ENCODE measurements at places on chromosomes 2 and 18.

DNA sequence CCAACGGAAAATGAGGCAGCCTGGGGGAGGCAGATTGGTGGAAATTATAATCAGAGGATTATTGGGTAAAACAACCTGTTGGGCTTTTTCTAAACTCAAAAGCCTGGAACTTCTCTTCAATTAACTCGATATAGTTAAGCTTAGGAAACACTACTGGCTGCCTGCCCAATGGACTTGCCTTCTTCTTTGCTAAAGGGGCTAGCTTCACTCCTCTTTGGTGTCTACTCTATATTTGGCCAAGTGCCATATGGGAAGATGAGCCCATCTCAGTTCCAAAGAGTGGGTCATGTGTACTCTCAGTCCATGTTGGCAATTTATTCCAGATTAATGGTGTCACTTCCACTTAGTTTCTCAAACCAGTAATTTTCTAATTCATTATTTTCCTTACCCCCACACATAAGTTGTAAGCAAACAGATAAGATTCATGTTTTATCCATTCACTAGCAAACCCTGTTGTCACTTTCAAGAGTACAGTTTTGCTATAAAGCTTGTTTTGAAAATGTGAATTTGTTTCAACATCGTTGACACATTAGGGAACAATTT, 34.3 kb downstream of the DARS1 start:
- DNase-seq = no peak

- no peak for DNase-seq
These were observed 10.6 kb downstream of the FAP start for GRCh38 chr2:162232671-162233070.

DNA sequence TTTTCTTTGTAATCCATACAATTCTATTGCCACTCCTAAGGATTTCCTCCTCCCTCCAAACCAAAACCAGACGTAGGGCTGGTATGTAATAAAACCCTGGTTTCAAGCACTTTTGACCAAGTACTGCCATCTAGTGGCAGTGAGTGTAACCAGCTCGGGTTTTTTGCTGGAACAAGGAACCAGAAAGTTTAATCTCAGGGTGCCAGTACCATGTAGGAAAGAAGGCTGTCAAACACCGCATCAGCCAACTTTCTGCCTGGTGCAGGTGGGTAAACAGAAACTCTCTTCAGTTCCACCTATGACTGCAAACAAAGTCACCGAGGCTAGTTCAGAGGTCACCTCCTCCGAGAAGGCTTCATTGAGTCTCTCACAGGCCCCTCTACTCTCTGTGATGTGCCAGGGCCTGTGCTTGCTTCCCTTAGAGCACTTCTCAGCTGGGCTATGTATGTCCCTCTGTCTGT, 10.2 kb upstream of the THNSL2 start:
- peak; percentile 57 for DNase-seq

DNA sequence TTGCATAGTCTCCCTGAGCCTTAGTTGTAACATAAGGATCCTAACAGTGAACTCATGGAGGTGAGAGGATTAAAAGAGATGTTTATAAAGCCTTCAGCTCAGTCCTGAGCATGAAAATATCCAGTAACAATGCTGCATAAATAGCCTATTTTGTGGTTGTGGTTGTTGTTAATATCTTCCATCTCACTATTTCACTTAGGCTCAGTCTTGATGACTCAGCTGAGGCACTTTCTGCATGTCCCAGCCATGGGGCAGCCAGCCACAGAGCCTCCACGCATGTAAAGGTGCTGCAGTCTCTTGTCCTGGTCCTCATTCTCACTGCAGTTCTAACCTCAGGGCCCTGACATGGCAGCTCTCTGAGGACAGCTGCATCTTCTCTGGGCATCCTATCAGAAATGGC, 218.8 kb upstream of the PKDCC start:
- DNase-seq = no peak

DNA sequence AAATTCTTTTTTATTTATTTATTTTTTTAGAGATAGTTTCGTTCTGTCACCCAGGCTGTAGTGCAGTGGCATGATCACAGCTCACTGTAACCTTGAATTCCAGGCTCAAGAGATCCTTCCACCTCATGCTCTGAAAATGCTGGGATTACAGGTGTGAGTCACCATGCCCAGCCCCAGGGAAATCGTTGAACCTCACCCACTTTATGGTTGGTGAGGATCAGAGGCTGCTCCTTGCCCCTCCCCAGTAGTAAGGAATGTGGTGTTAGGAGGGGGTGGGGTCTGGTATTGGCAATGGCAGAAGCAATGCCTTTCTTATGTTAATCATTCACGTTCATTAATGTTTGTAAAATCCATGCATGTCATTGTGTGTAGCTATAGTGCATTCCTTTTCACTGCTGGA, 161.9 kb downstream of the SUCLG1 start:
- DNase-seq = no peak

- peak; percentile 73 for DNase-seq
These were observed 3.7 kb upstream of the GAD1 start for GRCh38 chr2:170812710-170813600.

DNA sequence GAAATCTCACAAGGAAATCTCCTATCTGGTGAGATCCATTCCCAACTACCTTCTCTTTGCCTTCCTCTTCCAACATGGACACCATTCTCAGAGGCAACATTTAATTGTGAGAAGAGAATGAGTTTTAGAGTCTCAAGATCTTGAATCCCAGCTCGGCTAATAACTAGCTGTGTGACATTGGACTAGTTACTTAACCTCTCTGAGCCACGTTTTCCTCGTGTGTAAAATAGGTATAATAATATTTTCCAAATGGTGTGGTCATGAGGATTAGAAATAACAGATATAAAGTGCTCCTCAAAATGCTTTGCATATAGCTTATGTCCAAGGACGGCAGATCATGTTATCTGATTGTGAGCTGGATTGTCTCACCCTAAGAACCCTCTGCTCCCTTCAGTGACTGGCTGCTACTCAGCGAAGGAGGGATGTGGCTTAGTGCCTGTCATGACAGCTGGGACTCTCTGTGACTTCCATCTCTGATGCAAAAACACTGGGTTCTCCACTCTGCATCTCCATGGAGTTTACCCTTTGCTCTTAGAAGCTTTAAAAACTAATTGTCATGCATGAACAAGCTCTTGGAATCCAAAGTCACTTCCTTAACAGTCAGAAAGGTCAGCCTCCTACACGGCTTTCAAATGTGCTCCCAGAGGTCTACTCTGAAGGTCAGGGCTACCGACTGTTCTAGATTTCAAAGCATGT, 38.4 kb upstream of the MRPL19 start:
- no peak for DNase-seq

- no peak for DNase-seq
These were observed 137.4 kb downstream of the ACOXL start for GRCh38 chr2:110869472-110870446.

DNA sequence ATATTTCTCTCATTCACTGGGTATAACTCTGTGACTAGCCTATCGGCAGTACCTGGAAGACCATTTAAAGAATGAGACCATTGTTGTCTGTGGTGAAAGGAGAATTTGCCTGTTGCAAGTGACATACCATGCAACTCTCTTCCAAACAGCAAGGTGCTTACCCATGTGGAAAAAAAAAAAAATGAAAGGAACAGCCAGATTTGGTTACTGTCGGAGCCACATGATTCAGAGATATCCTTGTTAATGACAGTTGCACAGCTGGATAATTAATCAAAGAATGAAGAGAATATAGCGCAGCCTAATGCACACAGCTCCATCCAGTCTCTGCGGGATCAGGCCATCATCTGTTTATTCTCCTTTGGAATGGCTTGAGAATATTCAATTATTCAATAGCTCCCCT, 141.8 kb downstream of the HRH4 start:
- no peak for DNase-seq

GRCh38 chr18:56391931-56392590, 246.3 kb downstream of the TXNL1 start:
- DNase-seq = no peak

DNA sequence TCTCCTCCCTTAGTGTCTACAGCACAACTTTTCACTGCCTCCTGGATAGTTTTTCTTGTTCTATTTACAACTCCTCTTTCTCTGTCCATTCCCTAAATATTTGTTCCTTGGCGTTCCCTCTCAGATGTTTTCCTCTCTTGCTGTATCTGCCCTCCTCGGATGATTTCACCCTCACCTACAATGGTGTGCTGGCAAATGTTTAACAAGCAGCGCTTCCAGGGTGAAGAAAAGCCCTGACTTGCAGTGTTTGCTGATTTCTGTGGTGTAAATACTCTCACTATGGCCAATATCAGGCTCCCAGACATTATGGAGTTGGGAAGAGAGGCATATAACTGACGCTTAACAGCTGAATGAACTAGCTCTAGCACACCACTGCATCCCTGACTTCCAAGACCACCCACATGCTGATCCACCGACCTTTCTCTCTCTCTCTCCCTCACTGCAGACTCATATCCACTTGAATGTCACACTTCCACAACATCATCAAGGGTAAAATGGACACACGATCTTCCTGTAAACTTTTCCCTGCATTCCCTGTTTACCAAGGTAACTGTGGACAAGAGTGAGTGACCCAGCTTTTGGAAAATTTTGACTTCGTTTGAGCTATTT, 31.5 kb upstream of the SPTBN1 start:
- no peak for DNase-seq

DNA sequence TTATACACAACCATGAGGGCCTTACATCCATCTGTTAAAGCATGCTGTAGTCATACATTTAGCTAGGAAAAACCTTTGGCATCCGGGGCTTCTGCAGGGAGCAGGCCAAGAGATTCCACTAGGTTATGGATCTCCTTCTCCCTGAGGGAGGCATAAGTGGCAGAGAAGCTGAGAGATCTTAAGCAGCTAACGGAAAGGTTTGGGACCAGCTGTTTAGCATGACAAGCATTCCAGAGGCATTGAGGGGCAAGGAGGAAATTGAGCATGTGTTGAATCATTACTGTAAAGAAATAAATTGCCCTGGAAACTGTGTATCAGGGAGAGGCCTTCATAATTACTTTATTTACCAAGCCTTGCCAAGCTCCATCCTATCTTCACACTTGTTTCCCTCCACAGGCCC, 643.1 kb downstream of the CNTNAP5 start:
- no peak for DNase-seq

DNA sequence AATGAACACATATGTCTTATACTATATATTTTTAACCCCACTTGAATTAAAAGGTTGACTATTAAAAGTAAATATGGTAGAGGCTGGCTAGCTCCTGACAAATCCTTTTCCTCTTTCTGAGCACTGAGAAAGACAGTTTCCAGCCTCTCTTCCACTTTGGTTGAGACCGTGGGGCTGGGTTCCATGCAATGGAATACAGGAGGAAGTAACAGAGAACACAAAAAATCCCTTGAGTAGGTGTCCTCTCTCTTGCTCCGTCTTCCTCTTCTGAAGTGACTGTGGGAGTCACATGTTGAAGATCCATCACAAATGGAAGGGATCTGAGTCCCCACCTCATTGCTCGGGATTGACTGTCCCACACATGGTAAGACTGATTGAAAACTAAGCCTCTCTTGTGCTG, 36.6 kb upstream of the SIGLEC15 start:
- no peak for DNase-seq

GRCh38 chr2:65035351-65035943, 20.8 kb upstream of the CEP68 start:
- DNase-seq = no peak

GRCh38 chr2:67642046-67642382, 244.9 kb downstream of the ETAA1 start:
- no peak for DNase-seq

GRCh38 chr2:138430181-138430580, 71.4 kb upstream of the SPOPL start:
- no peak for DNase-seq

- DNase-seq = no peak
These were observed 92.0 kb downstream of the CDCA7 start for GRCh38 chr2:173446722-173447121.

- DNase-seq = no peak
These were observed 7.2 kb upstream of the TSN start for GRCh38 chr2:121748202-121748601.

DNA sequence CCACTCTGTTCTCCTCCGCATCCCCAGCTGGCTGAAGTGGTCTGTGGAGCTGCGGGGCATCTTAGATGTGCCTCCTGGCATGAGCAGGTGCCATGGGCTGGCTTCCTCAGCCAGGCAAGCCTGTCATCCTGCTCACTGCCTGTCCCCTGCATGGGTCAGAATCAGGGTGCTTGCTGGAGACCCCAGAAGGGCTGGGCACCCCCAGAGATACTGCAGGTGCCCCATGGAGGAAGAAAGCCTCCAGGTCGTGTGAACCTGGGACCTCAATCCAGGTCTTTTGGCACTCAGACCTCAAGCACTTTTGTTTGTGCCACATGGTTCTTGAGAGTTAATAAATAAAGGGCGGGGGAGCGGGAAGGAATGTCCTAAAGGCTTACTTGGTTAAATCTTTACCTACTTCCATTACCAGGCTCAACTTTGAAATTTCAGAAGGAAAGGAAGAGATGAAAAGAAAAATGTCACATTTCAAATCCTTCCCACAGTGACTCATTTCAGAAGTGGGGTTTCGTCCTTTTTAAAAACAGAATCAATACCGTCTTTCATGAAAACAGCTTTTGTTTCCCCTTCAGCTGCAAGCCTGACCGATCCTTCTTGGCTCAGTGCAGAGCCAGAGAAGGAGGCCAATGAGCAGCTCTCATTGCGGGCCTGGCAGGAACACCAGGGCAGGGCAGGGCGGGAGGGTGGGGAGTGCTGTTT, 69.9 kb downstream of the RHOB start:
- DNase-seq = no peak

GRCh38 chr2:105118960-105119359, 81.1 kb downstream of the MRPS9 start:
- DNase-seq = no peak

- DNase-seq = no peak
These were observed 221.5 kb upstream of the LYPD1 start for GRCh38 chr2:132891498-132891897.

GRCh38 chr2:218895759-218896500, 15.3 kb downstream of the WNT10A start:
- no peak for DNase-seq

GRCh38 chr2:38702413-38702812, 36.5 kb downstream of the GALM start:
- DNase-seq = no peak

- no peak for DNase-seq
These were observed 39.4 kb upstream of the NCKAP5 start for GRCh38 chr2:133607679-133608078.

- no peak for DNase-seq
These were observed 78.8 kb downstream of the MYL12B start for GRCh38 chr18:3340682-3341097.

GRCh38 chr2:77418537-77418936, 103.6 kb downstream of the LRRTM4 start:
- DNase-seq = peak; percentile 24

DNA sequence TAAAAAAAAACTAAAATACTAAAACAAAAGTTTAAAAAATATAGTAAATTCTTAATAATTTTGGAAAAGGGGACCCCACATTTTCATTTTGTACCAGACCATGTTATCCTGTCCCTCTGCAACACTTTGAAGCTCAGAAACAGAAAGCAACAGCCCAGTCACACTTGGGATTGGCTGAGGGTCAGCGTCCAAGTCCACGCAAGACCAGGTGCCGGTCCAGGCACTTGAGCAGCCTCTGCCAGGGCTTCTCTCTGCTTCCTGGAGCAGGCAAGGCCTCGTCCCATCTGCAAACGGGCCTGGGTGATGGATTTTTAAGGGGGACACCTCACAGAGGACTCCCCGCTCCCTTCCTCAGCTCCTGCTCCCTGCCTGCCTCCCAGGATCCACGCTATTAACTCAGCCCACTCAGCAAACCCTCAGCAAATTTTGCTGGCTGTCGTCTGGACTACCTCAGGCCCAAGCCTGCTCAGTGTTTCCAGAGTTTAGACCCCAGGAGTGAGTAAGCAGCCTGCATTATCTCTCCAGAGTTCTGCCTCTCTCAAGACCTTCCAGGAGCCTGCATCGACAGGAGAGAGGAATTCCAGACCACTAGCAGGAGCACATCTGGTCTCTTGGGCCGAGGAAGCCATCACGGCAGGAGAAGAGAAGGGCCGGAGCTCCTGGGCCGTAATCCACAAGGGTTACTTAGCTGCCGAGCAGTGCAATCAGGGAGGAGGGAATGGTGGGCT, 88.7 kb upstream of the STPG4 start:
- DNase-seq = no peak
